Smooth muscle cell of the coronary artery (primary cell): ENCODE measurements at places on chromosomes 4 and X. TPM values are rescaled to one million over a fixed set of nuclear protein-coding genes. Genes with fewer than 3 reads are reported as not detected.

TMEM164 gene
- 3.6 and 11.7 TPM in 2 replicates for total RNA-seq

GAGE12E gene
- not detected in 2 replicates for total RNA-seq

GPC3 gene
- total RNA-seq: under 0.01 and 26.6 TPM in 2 replicates

ZCCHC12 gene
- not detected in 2 replicates for total RNA-seq

UVSSA gene
- total RNA-seq: 5.3 and 6.6 TPM in 2 replicates

TMEM154 gene
- 0.47 and 0.53 TPM in 2 replicates for total RNA-seq

REELD1 gene
- total RNA-seq: not detected in 2 replicates

CLGN gene
- total RNA-seq: 1.8 TPM in 1 of 2 replicates, not detected in the other

ASB5 gene
- total RNA-seq: 0.30 and 0.35 TPM in 2 replicates

NALF2 gene
- not detected in 2 replicates for total RNA-seq

TCEANC gene
- 1.8 and 7.3 TPM in 2 replicates for total RNA-seq

CDX4 gene
- not detected in 2 replicates for total RNA-seq

OFD1 gene
- total RNA-seq: 4.4 and 7.5 TPM in 2 replicates

COMMD8 gene
- 7.0 and 13.8 TPM in 2 replicates for total RNA-seq

DHRSX gene
- 16.8 and 28.4 TPM in 2 replicates for total RNA-seq

SPANXB1 gene
- total RNA-seq: not detected in 2 replicates

ANOS1 gene
- 0.94 and 11.7 TPM in 2 replicates for total RNA-seq

FAM120C gene
- total RNA-seq: 2.9 and 3.3 TPM in 2 replicates

SLC2A9 gene
- 0.75 and 4.0 TPM in 2 replicates for total RNA-seq

GSX2 gene
- not detected in 2 replicates for total RNA-seq

TLR6 gene
- 0.60 and 0.94 TPM in 2 replicates for total RNA-seq

GPRASP3 gene
- 3.4 and 8.0 TPM in 2 replicates for total RNA-seq

CT45A2 gene
- total RNA-seq: not detected in 2 replicates

SRPK3 gene
- total RNA-seq: under 0.01 and 0.30 TPM in 2 replicates

IL3RA gene
- not detected in 2 replicates for total RNA-seq

DKK2 gene
- 0.38 and 1.9 TPM in 2 replicates for total RNA-seq

TMPRSS11A gene
- total RNA-seq: not detected in 2 replicates

NXF2B gene
- not detected in 2 replicates for total RNA-seq

MAGEB10 gene
- total RNA-seq: not detected in 2 replicates

FATE1 gene
- not detected in 2 replicates for total RNA-seq

PRDM8 gene
- 1.4 and 2.2 TPM in 2 replicates for total RNA-seq

ARHGEF6 gene
- total RNA-seq: 4.3 and 9.4 TPM in 2 replicates

IL1RAPL2 gene
- total RNA-seq: not detected in 2 replicates

SLC4A4 gene
- total RNA-seq: 1.6 and 2.9 TPM in 2 replicates

XG gene
- 10.7 and 16.0 TPM in 2 replicates for total RNA-seq

HTN3 gene
- total RNA-seq: not detected in 2 replicates

F8A1 gene
- 0.82 and 1.4 TPM in 2 replicates for total RNA-seq

GPRIN3 gene
- 0.23 and 0.90 TPM in 2 replicates for total RNA-seq

EPHA5 gene
- total RNA-seq: 0.94 and 15.1 TPM in 2 replicates

MAGIX gene
- 0.82 and 1.7 TPM in 2 replicates for total RNA-seq

ADH1A gene
- not detected in 2 replicates for total RNA-seq

CD40LG gene
- total RNA-seq: not detected in 2 replicates

F8A2 gene
- not detected in 2 replicates for total RNA-seq

LIAS gene
- 4.7 and 5.4 TPM in 2 replicates for total RNA-seq

SPIN2A gene
- total RNA-seq: 0.15 and 2.1 TPM in 2 replicates

ZNF518B gene
- total RNA-seq: 15.6 and 22.5 TPM in 2 replicates

ERCC6L gene
- total RNA-seq: 0.83 TPM in 1 of 2 replicates, not detected in the other

PAGE2B gene
- not detected in 2 replicates for total RNA-seq

KIAA1210 gene
- total RNA-seq: not detected in 2 replicates

NELFA gene
- 12.6 and 14.9 TPM in 2 replicates for total RNA-seq

PQBP1 gene
- 77.9 and 169 TPM in 2 replicates for total RNA-seq

DMD gene
- total RNA-seq: 3.6 and 23.2 TPM in 2 replicates
